ENCODE measurements at places on chromosomes 1 and 21.

GRCh38 chr1:24720152-24720551 is 25.1 kb upstream of the CLIC4 start:
- DNase-seq, result no peak

DNA sequence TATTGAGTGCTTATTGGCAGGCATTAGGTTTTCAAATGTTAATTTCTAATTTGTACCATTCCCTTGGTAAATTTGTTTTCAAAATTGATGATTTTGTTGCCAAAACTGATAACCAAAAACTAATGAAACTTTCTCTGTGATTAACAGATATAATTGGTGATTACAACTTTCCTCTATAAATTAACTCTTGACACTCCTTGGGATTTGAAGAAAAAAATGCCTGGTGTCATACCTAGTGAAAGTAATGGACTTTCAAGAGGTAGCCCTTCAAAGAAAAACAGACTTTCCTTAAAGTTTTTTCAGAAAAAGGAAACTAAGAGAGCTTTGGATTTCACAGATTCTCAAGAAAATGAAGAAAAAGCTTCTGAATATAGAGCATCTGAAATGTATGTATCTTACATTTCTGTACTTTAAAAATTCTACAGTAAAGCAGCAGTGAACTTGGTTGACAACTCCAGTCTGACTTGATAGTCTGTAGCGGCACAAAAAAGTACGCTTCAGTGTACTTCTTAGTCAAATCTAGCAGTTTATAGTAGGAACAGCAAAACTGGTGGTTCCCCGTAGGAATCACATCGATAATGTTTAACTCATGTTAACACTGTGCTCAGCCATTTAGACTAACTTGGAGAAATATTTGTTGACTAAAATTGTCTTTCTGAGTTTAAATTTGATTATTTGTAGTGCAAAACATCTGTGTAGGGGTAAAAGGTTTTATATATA is 3.0 kb downstream of the USP1 start:
- peak; percentile 28 for DNase-seq

DNA sequence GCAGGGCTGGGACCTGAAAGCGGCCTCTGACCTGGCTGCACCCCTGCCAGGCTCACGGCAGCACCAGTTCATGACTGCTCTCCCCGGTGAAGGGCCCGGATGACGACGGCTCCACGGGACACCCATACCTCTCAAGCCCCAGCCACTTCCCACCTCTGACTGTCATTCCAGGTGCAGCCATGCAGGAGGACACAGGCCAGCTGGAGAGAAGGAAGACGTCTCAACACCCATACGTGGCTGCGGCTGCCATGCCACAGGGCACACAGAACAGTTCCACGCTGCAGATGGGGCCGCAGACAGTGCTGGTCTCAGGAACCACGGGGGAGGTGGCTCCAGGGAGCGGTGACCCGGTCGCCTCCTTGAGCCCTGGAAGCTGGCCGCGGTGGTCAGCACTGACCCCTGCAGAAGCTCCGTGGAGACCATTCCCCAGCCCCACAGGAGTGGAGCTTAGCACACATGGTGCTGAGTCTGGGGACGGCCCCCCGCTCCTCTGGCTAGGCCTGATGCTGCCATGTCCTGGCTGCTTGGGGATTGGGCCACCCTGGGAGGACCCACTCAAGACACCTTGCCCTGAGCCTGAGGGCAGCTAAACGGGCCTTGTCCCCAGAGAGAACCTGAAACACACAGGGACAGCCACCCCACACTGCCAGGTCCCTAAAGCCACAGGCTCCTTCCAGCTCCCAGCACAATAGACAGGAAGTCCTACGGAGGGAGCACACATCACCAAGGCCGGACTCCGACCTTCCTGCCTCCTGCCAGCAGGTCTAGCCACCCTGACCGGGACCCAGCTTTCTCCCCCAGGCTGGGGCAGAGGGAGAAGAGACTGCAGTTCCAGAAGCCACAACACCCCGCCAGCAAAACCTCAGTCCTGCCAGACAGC is 8.6 kb downstream of the WNT9A start:
- no peak for DNase-seq

DNA sequence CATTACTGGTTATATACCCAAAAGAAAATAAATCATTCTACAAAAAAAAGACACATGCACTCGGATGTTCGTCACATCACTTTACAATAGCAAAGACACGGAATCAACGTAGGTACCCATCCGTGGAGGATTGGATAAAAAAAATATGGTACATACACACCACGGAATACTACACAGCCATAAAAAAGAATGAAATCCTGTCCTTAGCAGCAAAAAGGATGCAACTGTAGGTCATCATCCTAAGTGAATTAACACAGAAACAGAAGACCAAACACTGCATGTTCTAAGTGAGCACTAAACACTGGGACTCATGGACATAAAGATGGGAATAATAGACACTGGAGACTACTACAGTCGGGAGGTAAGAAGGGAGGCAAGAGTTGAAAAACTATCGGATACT is 148.6 kb downstream of the CHD1L start:
- DNase-seq, result no peak

GRCh38 chr1:84847253-84848250 is 45.5 kb downstream of the LPAR3 start:
- peak; percentile 76 for DNase-seq

DNA sequence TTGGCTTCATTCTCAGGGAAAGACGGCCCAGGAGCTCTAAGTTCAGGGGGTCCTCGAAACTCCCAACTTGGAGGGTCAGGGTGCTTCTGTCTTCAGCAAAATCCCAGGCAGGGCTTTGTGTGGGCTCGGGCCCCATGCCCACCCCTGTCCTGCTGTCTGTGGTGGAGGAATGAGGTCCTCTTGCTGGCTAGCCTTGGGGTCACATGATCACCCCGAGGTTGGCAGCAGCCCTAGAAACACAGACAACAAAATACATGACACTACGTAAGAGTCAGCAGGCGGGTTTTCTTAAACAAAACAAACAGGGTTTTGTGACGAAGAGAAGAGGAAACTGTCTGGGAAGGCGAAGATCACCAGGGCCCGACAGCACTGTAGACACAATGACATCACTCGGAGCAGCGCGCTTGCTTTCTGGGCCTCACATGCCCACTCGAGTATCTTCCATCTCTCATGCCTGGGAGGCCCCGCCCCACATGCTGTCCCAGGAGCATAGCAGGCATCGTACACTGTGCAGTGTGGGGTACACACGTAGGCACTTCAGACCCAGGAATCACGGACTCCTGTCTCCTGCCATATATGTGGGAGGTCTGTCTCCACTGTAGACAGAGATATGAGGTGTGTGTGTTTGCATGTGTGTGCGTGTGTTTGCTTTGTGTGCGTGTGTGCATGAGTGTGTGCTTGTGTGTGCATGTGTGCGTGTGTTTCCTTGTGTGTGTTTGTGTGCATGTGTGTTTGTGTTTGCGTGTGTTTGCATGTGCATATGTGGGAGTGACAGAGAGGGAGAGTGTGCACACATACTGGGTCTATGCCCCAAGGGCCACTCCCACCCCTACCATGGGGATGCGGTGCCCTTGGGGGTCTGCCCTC is 94.7 kb downstream of the SIK1 start:
- DNase-seq, result no peak

- DNase-seq, result peak; percentile 67
Observed at GRCh38 chr1:87330057-87330884, 1.6 kb downstream of the LMO4 start.

DNA sequence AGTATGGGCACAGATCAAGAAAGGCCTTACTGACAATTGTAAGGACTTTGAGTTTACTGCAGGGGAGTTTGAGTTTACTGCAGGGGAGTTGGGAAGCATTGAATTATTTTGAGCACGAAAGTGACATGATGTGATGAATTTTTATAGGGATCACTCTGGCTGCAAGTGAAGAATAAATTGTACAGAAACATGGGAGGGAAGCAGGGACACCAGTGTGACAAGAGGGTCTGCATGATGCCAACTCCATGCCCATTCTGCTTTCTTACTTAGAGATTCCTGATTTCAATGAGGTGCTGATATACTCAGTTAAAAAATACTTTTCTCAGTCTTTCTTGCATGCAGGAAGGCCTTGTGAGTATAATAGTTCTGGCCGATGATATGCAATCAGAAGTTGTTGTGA is 234.4 kb downstream of the CENPF start:
- no peak for DNase-seq
